ENCODE measurements at places on chromosomes 1 and 21. TPM values are rescaled to one million over a fixed set of nuclear protein-coding genes. Genes with fewer than 3 reads are reported as not detected.

GRCh38 chr1:156559797-156560385, 12.5 kb downstream of the IQGAP3 start:
- no peak for DNase-seq

DNA sequence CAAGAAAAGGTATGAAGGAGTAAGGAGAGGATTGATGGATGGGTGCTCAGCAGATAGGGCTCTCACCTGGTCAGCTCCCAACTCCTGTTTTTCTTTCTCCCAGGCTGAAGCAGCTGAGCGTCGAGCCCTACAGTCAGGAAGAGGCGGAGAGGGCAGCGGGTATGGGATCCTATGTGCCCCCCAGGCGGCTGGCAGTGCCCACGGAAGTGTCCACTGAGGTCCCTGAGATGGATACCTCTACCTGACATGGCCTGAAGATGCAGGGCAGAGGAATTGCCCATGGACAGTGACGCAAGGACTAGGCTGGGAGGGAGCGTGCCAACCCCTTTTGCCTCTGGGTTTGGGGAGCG, 739 bp downstream of the ZNF593 start:
- DNase-seq, result no peak

- peak; percentile 32 for DNase-seq
Measured at GRCh38 chr1:3013371-3014049, 7.8 kb upstream of the ACTRT2 start.

DNA sequence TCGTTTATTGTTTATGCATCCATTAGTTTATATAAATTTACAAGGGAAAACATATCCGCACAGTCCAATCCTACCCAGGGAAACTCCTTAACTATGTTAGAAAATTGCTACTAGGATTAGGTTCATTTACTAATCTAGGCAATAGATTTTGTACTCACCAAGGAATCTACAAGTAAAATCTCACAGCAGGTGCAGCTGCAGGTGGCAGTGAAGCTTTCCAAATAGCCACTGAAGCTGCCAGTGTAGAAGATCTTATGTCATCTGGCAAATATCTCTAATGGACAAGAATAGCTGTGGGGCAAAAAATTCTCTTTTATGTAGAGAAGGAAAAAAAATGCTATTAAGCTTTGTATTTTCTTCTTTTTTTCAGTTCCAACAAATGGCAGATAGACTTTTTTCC, 963.4 kb upstream of the ADGRL4 start:
- no peak for DNase-seq

DNA sequence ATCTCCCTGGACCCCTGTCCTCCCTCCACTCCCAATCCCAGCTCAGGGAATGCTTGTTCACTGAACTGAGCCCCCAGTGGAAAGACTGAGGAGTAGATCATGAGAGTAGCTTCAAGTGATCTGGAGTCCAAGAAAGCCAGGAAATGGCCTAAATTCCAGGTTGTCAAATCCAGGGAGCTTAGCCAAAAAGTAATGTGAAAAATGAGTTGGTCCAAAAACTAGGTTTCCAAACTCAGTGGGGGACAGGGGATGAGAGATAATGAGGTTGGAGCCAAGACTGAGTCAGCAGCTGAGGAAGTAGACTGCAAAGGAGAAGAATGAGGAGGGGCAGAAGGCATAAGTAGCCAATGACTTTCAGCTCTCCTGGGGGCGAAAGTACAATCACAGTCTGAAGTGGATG, 284.1 kb upstream of the BEND5 start:
- DNase-seq, result no peak

DNA sequence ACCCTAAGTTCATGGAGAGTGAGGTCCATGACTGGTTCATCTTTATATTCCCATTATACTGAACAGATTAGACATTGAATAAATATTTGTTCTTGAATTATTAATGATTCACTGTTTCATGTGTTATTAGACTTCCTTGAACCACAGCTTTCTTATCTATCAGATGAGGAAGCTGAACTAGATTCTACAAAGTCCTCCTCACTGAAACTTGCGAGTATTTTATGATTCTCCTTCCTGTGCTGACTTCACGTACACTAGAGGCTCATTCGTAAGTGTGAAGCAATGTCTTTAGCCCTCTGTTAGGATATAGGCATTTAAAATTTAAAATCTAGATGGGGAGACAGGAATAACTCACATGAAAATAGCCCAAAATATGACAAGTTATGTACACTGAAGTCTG, 95.6 kb upstream of the IRF2BP2 start:
- DNase-seq, result no peak

DNA sequence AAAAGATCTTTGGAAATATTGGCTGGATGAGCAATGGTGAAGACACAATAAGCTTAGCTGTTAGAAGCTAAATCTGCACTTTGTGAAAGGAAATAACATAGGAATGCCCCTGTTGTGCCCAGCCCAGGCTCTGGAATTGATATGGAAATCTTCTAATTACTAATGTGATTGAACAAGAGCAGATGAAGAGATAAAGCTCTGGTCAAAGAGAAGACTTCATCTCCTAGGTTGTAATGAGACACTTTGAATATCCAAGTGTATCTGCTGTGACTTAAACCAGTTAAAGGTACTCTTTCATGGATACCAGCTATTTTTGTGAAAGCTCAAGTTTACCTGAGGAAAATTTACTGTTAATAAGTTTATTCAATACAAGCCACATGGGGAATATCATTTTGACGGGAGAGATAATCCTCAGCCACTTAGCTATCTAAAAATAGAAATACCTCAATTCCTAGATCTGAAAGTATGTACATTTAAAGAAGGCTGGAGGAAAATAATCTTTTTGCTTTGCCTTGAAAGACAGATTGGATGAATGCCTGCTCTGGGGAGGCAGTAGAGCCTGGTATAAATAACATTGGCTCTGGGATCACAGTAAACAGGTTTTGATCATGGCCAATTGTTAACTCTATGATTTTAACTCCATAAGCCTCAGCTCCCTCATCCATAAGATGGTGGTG, 494.0 kb upstream of the B3GALT2 start:
- DNase-seq, result no peak

DNA sequence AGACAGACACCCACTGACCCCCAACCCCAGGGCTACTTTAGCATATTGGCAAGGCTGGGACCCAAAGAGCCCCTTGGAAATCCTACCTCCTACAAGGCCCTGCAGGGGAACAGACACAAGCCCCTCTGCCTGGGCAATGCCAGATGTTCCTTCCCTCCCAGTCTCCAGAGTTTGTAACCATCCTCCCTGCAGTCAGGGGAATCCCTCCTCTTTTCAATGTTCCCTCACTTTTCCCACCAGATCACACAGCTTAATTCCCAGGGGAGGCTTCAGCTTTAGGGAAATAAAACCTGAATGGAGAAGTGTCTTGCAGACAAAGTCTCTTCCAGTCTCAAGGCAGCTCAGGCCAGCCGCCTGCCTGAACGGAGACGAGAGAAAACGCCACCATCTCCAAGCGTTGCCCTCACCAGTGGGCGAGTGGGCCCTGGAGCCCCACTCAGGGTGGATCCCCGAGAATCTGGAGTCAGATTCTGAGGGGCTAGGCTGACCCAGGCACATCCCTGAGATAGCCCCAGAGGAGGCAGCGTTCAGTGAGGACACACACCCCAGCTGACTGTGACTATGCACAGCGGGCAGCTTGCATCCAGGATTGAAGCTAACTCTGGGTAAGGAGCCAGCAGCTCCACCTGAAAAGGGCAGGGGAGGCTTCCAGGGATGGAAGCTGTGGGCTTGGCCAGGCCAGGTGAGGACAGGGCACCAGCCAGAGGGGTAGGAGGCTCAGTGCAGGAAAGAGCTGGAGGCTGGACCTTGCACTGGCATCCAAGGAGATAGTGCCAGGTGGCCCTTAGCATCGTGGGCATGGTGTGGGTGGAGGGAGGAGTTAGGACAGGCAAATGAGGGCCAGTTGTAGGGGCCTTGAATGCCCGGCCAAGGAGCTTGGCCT, 44.0 kb upstream of the ZC3H12A start:
- no peak for DNase-seq

DNA sequence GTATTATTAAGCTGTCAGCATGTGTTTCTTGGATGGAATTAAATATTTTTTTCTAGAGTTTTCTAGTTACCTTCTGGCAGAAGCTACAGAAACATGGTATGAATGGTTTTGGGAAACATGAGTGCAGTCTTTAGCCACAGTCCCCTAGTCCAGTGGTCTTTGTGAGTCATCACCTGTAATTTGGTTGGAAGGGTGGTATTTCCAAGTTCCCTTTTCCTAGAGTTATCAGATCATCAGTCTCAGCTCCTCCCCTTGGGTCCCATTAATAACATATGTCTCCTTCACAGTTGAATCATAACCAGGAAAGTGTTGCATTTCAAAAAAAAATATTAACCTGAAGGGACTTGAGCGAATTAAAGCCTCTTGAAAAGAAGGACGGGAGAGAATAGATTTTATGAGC, 27.0 kb downstream of the ELAVL4 start:
- no peak for DNase-seq

GRCh38 chr1:222736972-222737371, at the start of gene FAM177B:
FAM177B (plus strand) TSS chr1:222737202; CDS start chr1:222746546, 9,344 bp downstream.
- no peak for DNase-seq

- DNase-seq, result no peak
Measured at GRCh38 chr1:231584117-231584516, 42.5 kb upstream of the DISC1 start.

- DNase-seq, result no peak
Measured at GRCh38 chr1:111934106-111934852, 55.2 kb downstream of the KCND3 start.

DNA sequence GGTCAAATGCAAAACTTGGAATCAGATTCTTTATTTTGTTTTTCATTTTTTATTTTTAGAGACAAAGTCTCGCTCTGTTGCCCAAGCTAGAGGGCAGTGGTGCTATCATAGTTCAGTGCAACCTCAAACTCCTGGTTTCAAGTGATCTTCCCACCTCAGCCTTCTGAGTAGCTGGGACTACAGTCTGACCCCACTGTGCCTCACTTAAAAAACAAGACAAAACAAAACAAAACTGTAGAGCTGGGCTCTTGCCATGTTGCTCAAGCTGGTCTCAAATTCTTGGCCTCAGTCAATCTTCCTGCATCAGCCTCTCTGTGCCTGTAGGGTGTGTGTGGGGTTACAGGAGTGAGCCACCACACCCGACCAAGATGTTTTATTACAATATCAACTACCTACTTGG, 396.0 kb upstream of the USP24 start:
- DNase-seq, result no peak

GRCh38 chr1:59029411-59030167, 245.7 kb upstream of the JUN start:
- DNase-seq, result no peak

WNT4 gene
- not detected for total RNA-seq

RGSL1 gene
- total RNA-seq, result not detected

CHI3L2 gene
- total RNA-seq, result 3.7 TPM

LIN28A gene
- total RNA-seq, result not detected

BRWD1 gene
- 29.1 TPM for total RNA-seq

VSIG8 gene
- total RNA-seq, result not detected

RASSF5 gene
- 3.9 TPM for total RNA-seq

TCHH gene
- not detected for total RNA-seq
